Cardiac septum (tissue), 1 donor: ENCODE measurements at places on chromosomes 1 and 21. TPM values are rescaled to one million over a fixed set of nuclear protein-coding genes. Genes with fewer than 3 reads are reported as not detected.

DNA sequence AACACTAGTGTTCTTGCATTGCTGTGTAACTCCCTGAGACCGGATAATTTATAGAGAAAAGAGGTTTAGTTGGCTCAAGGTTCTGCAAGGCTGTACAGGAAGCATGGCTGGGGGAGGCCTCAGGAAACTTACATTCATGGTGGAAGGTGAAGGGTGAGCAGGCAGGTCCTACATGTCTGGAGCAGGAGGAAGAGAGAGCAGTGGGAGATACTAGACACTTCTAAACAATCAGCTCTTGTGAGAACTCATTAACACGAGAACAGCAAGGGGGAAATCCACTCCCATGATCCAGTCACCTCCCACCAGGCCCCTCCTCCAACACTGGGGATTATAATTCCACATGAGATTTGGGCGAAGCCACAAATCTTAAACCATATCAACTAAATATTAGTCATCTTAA lies 30.1 kb downstream of the RNF2 start:
- DNase-seq = no peak

DNA sequence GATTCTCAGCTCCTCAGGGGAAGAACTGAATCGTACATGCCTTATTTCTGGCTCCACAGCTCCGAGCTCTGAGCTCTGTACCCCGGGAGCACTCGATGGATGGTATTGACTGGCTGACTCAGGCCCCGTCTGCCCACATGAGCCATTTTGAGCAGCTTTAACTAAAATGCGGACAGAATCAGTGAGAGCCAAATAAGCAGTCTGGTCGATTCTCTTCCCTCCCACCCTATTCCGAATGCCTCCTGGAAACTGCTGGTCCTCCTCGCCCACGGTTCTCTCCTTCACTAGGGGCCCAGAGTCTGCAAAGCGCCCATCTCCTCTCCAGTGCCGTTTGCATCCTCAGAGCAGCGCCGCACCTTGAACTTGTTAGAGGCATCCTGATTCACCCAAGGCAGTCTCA lies 125.9 kb upstream of the IRF2BP2 start:
- no peak for DNase-seq

DNA sequence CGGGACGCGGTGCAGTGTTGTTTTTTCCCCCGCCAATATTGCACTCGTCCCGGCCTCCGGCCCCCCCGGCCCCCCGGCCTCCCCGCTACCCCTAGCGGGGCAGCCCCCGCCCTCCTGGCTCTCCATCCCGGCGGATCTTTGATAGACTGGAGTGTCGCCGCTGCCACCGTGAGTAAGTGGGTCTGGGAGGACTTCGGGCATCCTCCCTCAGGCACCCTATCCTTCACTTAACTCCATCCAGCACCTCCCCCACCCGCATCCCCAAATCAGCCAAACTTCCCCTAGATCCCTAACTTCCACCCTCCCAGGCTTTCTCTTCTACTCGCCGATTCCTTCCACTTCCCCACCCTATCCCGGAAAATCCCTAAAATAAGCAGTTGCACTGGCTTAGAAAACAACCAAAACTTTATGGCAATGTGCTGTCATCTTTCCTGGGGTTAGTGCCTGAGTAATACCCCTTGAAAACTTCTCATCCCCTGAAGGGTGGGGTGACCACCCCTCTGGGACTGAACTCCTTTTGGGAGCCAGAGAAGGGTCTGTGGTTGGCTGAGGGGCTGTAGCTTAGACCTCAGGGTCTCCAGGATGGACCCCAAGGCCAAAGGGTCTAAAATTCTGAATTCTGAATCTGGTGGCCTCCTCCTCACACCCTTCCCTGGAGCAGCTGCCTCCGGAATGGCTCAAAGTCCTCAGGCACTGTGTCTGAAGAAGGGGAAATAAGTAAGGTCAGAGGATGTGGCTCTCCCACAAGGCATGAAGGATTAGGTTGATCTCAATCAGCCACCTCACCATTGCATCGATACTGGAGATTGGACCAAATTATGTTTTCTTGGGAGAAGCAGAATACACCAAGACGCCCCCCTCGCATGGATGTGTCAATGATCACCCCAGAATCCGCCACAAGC lies 12.2 kb downstream of the THBS3 start:
- DNase-seq = peak; percentile 49

KLF17 gene
- total RNA-seq = not detected
